Naive thymus-derived CD8-positive, alpha-beta T cell (primary cell): ENCODE measurements at places on chromosomes 11 and 22.
A peak's percentile ranks its signal among the peaks of the same experiment; 100 is the strongest.

DNA sequence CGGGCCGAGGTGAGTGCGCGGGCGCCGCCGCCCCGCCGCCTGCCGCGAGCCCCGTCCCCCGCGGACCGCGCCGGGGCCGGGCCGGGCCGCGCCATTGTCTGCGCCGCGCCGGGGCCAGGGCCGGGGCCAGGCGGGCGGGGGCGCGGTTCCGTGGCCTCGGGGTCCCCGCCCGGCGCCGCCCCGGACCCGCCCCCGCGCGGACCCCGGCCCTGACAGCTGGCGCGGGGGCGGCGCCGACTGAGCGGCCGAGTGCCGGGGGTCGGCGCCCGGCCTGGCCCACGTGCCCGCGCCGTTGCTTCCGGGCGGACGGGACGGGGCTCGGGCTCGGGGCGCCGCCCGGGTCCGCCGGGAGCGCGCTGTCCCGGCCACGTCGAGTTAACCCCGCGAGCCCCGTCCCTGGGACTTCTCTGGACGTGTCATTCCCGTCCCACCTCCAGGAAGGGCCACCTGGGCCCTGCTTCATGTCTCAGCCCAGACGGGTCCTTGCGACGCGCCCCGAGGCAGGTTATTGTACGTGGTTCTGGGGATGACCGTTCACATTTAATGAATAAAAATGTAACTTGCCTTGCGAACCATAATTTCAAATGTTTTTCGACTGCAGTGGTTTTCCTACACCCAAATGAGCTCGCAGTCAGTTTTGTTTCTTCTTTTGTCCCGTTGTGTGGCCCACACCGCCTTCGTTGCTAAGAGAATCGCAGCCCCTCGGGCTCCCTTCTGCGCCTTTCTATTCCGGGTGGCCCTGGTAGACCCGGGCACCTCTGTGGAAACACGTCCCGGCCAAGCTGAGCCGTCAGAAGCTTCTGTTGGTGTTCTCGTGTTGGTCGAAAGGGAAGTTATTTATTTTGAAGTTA, 562 bp downstream of the ZBED4 start:
- H3K4me1 ChIP-seq: peaks cover 42% of the 10 kb centered on the region
- H3K4me3 ChIP-seq: peak overlapping the region; percentile 98
- H3K27me3 ChIP-seq: no peaks in the 10 kb centered on the region
- peaks cover 5% of the 10 kb centered on the region for H3K36me3 ChIP-seq
- peak; percentile 41 for DNase-seq

DNA sequence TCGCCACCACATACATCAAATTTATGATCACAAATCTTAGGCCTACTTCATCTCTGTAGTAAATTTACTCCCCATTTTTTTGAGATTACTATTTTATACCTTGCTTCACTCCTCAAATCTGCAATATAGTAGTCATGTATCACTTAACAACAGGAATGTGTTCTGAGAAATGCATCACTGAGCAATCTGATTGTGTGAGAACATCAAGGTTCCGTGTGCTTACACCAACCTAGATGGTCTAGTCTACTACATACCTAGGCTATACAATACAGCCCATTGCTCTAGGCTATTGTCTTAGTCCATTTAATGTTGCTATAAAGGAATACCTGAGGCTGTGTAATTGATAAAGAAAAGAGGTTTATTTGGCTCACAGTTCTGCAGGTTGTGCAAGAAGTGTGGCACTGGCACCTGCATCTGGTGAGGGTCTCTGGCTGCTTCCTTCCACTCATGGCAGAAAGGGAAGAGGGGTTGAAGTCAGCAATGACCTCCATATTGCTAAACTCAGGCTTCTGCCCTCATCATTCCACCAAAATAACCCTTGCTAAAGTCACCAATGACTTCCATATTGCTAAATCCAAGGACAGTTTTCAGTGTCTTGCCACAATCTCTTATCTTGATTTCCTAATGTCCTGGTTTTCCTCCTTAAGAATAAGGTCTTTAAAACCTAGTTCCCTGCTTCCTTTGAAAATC, 140.3 kb downstream of the RBFOX2 start:
- peaks cover 5% of the 10 kb centered on the region for H3K27me3 ChIP-seq
- H3K4me1 ChIP-seq: peaks cover 8% of the 10 kb centered on the region
- H3K27ac ChIP-seq: no peak overlapping the region
- H3K4me3 ChIP-seq: no peak overlapping the region
- no peak for DNase-seq
- H3K36me3 ChIP-seq: no peaks in the 10 kb centered on the region

DNA sequence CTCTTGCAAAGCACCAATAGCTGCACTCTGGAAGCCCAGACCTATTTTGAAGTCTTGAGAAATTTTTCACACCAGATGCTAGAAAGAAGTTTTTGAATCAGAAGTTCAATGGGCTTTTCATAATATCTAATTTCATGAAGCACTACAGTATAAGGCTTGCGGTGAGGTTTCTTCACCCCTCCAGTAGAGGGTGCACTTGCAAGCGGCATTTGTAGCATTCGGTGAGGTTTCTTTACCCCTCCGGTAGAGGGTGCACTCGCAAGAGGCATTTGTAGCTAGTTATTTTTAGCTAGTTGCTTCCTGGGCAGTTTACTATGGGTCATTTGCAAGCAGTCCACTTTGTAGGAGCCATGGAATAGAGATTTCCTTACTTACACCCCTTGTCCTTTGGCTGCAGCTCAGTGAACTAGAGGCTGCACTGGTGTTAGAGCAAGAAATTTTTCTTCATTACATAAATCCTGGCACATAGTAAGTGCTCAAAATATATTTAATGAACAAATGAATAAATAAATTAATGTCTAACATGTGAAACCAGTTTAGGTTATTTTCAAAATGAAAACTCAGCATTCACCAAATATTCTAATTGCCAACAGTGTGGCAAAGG, 7.8 kb upstream of the NOX4 start:
- no peak overlapping the region for H3K4me3 ChIP-seq
- no peaks in the 10 kb centered on the region for H3K4me1 ChIP-seq
- H3K27ac ChIP-seq: no peak overlapping the region
- H3K36me3 ChIP-seq: no peaks in the 10 kb centered on the region
- H3K27me3 ChIP-seq: no peaks in the 10 kb centered on the region
- DNase-seq: no peak

GRCh38 chr11:78667461-78667860, 92.8 kb upstream of the NARS2 start:
- no peak overlapping the region for H3K27ac ChIP-seq
- no peak overlapping the region for H3K4me3 ChIP-seq
- H3K36me3 ChIP-seq: no peaks in the 10 kb centered on the region
- no peaks in the 10 kb centered on the region for H3K4me1 ChIP-seq
- DNase-seq: no peak
- peaks cover 4% of the 10 kb centered on the region for H3K27me3 ChIP-seq

DNA sequence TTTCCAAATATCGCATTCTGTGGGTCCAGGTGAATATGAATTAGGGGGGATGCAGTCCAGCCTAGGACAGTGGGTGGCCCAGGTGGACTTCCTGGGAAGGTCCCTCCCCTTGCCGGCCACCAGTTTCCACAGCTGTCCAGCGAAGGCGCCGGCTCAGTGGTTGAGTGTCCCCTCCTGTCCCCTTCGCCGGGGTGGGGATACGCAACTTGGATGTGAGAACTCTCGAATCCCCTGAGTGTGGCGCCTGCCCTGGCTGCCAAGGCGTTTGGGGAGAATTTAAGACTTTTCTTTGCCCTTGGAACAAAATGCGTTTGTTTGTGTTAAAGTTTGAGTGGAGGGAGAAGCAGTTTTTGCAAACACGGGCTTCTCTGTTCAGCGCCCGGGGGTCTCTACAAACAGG, 123.7 kb downstream of the KCNQ1OT1 start:
- H3K27me3 ChIP-seq: no peaks in the 10 kb centered on the region
- H3K27ac ChIP-seq: no peak overlapping the region
- peaks cover 1% of the 10 kb centered on the region for H3K36me3 ChIP-seq
- H3K4me3 ChIP-seq: no peak overlapping the region

- peaks cover 15% of the 10 kb centered on the region for H3K4me1 ChIP-seq
- no peaks in the 10 kb centered on the region for H3K36me3 ChIP-seq
- H3K27me3 ChIP-seq: peaks cover 3% of the 10 kb centered on the region
- H3K4me3 ChIP-seq: no peak overlapping the region
Observed at GRCh38 chr22:35900483-35901168, 128.0 kb downstream of the RBFOX2 start.

DNA sequence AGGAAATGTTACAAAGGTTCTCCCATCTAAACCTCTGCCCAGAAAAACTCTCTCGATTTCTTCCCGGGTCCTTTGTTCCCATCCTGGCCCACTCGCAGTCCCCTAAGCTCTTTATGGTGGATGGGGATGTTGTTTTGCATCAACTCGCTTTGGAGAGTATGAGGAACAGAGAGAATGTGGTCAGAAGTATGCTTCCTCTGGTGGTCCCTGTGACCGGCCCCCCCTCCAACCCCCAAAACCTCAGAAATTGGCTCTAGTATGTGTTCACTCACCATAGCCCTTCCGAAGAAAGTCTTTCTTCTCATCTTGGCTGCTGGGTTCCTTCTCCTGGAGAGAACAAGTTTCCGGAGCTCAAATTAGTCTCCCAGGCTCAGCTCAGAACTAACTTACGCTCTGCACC, 54.4 kb downstream of the GRAMD1B start:
- peaks cover 5% of the 10 kb centered on the region for H3K27me3 ChIP-seq
- H3K4me1 ChIP-seq: peaks cover 36% of the 10 kb centered on the region
- H3K4me3 ChIP-seq: no peak overlapping the region
- no peak overlapping the region for H3K27ac ChIP-seq
- no peaks in the 10 kb centered on the region for H3K36me3 ChIP-seq
- DNase-seq: no peak

DNA sequence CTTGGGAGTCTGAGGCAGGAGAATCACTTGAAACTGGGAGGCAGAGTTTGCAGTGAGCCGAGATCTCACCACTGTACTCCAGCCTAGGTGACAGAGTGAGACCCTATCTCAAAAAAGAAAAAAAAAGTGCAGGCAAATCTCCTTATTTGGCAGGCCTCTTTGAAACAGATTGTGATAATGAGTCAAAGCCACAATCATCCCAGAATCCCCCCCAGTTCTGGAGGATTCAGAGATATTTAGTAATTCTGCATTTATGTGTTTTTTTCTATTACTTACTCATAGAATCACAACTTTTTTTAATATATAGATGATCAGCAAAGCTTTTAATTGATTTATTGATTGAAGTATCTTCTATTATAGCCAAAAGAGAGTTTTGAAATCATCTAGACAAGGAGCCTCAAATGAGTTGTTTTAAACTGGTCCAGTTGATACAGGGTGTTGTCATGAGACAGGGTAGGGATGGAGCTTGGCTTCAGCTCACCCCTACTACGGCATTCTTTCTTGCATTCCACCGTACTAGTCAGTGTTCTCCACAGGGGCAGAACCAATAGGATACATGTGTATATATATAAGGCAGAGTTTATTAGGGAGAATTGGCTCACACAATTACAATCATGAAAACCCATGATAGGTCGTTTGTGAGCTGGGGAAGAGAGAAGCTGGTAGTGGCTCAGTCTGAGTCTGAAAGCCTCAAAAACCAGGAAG, 39.3 kb upstream of the SORL1 start:
- no peaks in the 10 kb centered on the region for H3K27me3 ChIP-seq
- DNase-seq: no peak
- no peak overlapping the region for H3K4me3 ChIP-seq
- H3K27ac ChIP-seq: peak overlapping the region; percentile 84
- H3K4me1 ChIP-seq: peaks cover 41% of the 10 kb centered on the region

GRCh38 chr11:61022311-61023085, 51.0 kb downstream of the CD6 start:
- H3K4me1 ChIP-seq: peaks cover 75% of the 10 kb centered on the region
- H3K27me3 ChIP-seq: no peaks in the 10 kb centered on the region
- peak overlapping the region; percentile 89 for H3K27ac ChIP-seq
- no peak for DNase-seq
- peaks cover 6% of the 10 kb centered on the region for H3K36me3 ChIP-seq

- peaks cover 33% of the 10 kb centered on the region for H3K4me1 ChIP-seq
- peak overlapping the region; percentile 99 for H3K27ac ChIP-seq
- DNase-seq: no peak
- H3K36me3 ChIP-seq: peaks cover 8% of the 10 kb centered on the region
- no peaks in the 10 kb centered on the region for H3K27me3 ChIP-seq
- H3K4me3 ChIP-seq: peak overlapping the region; percentile 92
Observed at GRCh38 chr11:57335023-57335342, 709 bp downstream of the SSRP1 start.

- no peaks in the 10 kb centered on the region for H3K36me3 ChIP-seq
- H3K4me3 ChIP-seq: no peak overlapping the region
- H3K4me1 ChIP-seq: no peaks in the 10 kb centered on the region
- H3K27me3 ChIP-seq: no peaks in the 10 kb centered on the region
- no peak for DNase-seq
- H3K27ac ChIP-seq: no peak overlapping the region
Observed at GRCh38 chr11:105937331-105937730, 84.7 kb downstream of the MSANTD4 start.

DNA sequence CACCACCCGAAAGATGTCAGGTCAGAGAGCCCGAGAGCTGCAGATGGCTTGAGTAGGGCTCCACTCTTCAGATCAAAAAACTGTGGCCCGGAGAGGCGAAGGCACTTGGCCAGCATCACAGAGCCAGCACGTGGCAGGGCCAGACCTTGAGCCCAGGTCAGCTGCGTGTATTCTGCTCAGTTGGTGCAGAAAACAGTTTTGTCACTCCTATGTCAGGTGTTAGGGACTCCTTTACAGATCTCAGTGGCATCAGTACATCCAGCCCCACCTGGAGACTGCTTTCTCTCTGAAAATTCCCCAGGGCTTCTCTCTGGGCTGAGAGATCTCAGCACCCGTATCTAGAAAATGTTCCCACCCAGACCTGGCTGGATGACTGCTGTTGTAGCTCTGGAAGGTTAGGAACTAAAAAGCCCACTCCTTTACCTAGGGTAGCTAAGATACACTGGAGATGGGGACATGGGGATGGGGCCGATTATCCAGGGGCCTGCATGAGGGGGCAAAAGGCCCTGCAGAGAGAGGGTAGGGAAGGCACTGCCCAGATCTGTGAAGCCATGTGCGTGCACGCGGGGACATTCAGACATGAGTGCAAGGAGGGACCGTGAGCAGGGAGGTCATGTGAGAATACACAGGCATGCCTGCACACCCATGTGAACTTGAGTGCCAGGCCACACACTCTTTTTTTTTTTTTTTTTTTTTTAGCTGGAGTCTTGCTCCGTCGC, 3.4 kb downstream of the APOA1 start:
- peak overlapping the region; percentile 50 for H3K4me3 ChIP-seq
- H3K4me1 ChIP-seq: peaks cover 17% of the 10 kb centered on the region
- no peaks in the 10 kb centered on the region for H3K36me3 ChIP-seq
- no peak for DNase-seq
- no peaks in the 10 kb centered on the region for H3K27me3 ChIP-seq
- peak overlapping the region; percentile 27 for H3K27ac ChIP-seq

DNA sequence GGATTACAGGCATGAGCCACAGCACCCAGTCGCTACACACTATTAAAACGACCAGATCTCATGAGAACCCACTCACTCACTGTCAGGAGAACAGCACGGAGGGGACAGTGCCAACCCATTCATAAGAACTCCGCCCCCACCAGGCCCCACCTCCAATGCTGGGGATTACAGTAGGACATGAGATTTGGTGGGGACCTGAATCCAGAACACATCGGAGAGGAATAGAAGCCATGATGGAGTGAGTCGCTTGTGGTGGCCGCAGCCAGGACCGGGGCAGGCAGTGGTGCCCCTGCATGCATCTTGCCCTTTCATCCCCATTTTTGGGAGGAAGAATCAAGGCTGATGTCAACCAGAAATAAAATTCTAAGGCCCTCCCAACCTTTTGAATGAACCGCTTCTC, 8.7 kb downstream of the NADSYN1 start:
- H3K27ac ChIP-seq: no peak overlapping the region
- no peak for DNase-seq
- H3K4me1 ChIP-seq: peaks cover 14% of the 10 kb centered on the region
- no peaks in the 10 kb centered on the region for H3K27me3 ChIP-seq
